NCI-H1694 (cell line): ENCODE measurements at places on chromosomes 12 and 14.

GRCh38 chr12:128829861-128830504 is 6.2 kb upstream of the SLC15A4 start:
- no peak for DNase-seq

- no peak for DNase-seq
These were observed 424.5 kb downstream of the VRK1 start for GRCh38 chr14:97221572-97222285.

DNA sequence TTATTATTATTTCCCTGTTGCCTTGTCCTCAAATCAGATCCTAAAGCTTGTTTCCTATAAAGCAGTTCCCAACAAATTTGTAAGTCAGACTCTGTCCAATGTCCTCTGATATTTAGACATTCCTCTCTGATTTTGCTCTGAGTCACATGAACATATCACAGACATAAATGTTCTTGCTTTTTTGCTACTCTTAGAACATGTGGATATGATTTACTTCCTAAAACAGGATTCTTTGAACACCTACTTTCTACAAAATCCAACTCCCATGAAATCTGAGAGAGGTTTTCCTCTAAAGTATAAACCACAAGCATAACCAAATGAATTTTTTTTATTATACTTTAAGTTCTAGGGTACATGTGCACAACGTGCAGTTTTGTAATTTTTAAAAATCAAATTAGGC is 181.3 kb upstream of the SLC38A2 start:
- DNase-seq, result no peak

GRCh38 chr14:76837524-76837923 is 11.3 kb downstream of the LRRC74A start:
- DNase-seq, result no peak

- DNase-seq, result no peak
These were observed 65.9 kb downstream of the ACACB start for GRCh38 chr12:109182041-109182839.
